ENCODE measurements at places on chromosomes 4 and X.

GRCh38 chr4:118983831-118984230, 95.2 kb downstream of the SYNPO2 start:
- no peak for DNase-seq

- DNase-seq, result no peak
Measured at GRCh38 chr4:184810720-184811119, 15.0 kb downstream of the ACSL1 start.

DNA sequence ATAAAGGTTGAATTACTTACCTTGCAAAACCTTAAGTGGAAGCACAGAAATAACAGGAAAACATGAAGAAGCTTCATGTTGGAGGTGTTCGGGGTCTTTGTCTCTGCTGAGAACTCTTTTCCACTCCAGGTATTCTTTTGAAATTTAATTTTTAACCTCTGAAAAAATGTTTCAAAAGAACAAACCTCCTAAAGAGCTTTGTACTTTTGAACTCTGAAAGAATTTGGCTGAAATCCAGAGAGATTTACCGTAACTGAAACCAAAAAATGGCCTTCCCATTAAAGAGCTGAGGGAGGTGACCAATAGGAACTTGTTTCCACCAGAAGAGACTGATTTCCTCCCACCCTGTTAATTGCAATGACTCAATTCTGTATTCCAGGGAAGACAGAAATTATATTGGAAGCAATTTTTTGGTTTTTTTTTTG, at the start of gene CFI:
Gene CFI (minus strand): TSS at position 105 of the 425 bp plus-strand sequence. CDS start 28 bp downstream, at position 77.
- no peak for DNase-seq

- no peak for DNase-seq
Measured at GRCh38 chr4:143653031-143653430, 47.4 kb downstream of the FREM3 start.

GRCh38 chr4:154082760-154083535, 294.1 kb upstream of the SFRP2 start:
- no peak for DNase-seq

- no peak for DNase-seq
Measured at GRCh38 chrX:117327373-117327772, 789.2 kb downstream of the KLHL13 start.

GRCh38 chr4:100288161-100288560, 97.9 kb upstream of the DDIT4L start:
- DNase-seq, result no peak

GRCh38 chr4:85681221-85681657, 206.3 kb downstream of the ARHGAP24 start:
- DNase-seq, result no peak

- no peak for DNase-seq
Measured at GRCh38 chr4:82508806-82509428, 52.9 kb downstream of the TMEM150C start.

GRCh38 chr4:82467471-82467870, 37.1 kb downstream of the ENOPH1 start:
- DNase-seq, result no peak

DNA sequence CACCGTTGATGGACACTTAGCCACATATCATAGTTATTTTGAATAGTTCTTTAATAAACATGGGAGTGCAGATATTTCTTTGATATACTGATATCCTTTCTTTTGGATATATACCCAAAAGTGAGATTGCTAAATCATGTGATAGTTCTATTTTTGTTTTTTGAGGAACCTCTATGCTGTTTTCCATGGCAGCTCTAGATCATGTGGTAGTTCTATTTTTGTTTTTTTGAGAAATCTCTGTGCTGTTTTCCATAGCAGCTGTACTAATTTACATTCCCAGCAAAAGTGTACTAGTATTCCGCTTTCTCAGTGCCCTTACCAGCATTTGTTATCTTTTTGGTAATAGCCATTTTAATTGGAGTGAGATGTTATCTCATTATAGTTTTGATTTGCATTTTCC, 3.6 kb downstream of the SH3BGRL start:
- DNase-seq, result no peak

- DNase-seq, result no peak
Measured at GRCh38 chr4:150156543-150156942, 78.3 kb downstream of the DCLK2 start.

GRCh38 chrX:41472231-41472815, 25.2 kb downstream of the NYX start:
- no peak for DNase-seq

GRCh38 chr4:186172546-186172945, 18.8 kb upstream of the CYP4V2 start:
- DNase-seq, result no peak

DNA sequence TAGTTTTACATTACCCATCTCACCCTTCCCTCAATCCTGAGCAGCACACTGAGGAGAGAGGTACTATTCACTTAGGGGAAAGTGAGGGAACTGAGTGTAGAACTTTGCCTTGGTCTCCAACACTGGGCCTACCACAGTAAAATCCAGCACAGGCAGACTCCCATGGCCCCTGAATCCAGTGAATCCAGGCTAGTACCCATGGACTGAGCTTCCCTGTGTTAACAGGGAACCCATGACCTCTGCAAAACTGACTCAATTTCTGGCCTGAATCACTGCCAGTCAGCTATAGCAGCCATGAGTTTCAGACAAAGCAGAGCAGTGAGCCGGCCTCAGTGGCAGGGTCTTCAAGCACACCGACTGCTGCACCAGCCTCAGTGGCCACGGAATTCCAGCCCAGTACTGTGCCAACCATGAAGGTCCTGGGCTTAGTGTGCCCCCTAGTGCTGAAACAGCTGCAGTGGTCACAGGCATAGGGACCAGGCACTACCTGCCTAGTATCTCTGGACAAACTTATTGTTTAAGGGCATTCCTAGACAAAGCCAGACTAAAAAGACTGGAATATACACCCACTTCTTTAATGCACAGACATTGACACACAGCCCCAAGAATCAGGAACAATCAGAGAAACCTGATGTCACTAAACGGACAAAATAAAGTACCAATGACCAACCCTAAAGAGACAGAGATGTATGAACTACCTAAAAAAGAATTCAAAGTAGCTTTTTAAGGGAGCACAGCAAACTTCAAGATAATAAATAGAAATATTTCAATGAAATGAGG, 127.4 kb upstream of the RPL34 start:
- no peak for DNase-seq

GRCh38 chrX:109826954-109827708, 94.1 kb upstream of the ACSL4 start:
- no peak for DNase-seq

GRCh38 chr4:38566806-38567398, 97.1 kb upstream of the KLF3 start:
- no peak for DNase-seq

- no peak for DNase-seq
Measured at GRCh38 chr4:85367815-85368214, 107.1 kb upstream of the ARHGAP24 start.

- no peak for DNase-seq
Measured at GRCh38 chr4:66974665-66975064, 570.6 kb downstream of the CENPC start.

DNA sequence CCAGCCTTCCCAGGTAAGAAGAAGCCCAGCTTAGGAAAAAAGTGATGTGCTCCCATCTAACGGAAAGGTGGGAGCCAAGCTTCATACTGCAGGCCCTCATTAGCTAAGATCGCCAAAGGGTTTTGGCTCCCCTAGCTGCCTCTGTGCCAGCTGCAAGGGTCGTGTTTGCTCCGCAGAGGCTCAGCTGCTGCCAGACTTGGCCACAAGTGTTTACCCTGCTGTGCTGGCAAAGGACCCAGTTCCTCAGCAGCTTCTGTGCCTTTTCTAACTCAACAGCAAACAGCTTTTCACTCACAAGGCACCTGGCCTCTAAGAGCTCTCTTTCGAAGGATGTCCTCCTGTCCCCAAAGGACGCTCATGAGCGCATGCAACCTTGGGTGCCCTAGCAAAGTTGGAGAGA, 12.2 kb upstream of the VMA21 start:
- no peak for DNase-seq

GRCh38 chr4:10245751-10246150, 129.2 kb upstream of the WDR1 start:
- no peak for DNase-seq

DNA sequence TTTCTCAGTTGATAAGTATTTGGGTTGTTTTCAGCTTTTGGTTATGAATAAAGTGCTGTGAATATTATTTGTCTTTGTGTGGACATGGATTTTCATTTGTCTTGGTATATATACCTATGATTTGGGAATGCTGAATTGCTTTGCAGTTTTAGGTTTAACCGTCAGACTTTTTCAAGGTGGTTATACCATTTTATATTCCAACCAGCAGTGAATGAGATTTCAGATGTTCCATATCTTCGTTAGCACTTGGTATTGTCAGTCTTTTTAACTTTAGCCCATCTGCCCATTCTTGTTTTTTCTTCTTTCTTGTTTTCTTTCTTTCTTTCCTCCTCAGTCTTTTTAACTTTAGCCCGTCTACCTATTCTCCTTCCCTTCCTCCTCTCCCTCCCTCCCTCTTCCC, 106.0 kb downstream of the KDM6A start:
- no peak for DNase-seq

GRCh38 chr4:8225706-8226443, 26.8 kb downstream of the SH3TC1 start:
- no peak for DNase-seq

GRCh38 chr4:106502106-106502699, 133.6 kb upstream of the GIMD1 start:
- DNase-seq, result no peak

GRCh38 chrX:10981506-10981905, 129.6 kb upstream of the HCCS start:
- no peak for DNase-seq

DNA sequence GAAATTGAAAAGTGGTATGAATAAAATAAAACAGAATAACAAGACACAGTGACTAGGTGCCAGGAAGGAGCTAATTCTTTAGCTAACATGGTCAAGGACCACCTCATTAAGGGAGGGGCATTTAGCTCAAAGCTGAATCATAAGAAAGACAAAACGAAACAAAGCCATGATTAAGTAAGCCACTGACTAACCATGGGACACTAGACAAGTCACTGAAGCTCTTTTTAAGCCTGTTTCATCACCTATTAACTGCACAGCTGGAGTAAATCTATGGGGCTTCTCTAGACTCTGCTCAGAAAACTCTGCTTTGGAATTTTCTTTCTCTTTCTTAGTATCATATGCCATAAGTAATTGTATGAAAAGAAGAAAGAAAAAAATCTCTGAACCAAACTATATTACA, 49.8 kb upstream of the C1QTNF7 start:
- DNase-seq, result no peak

GRCh38 chr4:152936446-152937335, 568 bp downstream of the FHDC1 start:
- no peak for DNase-seq

DNA sequence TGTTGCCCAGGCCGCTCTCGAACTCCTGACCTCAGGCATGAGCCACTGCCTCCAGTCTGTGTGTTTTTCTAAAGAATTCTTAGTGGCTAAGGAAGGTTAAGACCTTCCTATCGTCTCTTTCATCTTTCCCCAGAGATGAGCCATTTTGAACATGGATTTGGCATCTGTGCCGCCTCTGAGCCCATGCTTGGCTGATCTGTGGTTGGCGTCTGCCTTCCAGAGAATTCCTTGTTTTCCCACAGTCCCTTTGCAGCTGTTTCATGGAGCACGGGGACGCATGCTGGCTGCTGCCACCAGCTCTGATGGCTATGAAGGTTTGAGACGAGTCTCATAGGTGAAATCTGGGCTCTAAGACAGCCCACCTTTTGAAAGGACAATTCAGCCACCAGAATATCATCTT, 60.4 kb downstream of the SHROOM2 start:
- no peak for DNase-seq

GRCh38 chrX:123878252-123878721, 18.4 kb downstream of the XIAP start:
- DNase-seq, result no peak

DNA sequence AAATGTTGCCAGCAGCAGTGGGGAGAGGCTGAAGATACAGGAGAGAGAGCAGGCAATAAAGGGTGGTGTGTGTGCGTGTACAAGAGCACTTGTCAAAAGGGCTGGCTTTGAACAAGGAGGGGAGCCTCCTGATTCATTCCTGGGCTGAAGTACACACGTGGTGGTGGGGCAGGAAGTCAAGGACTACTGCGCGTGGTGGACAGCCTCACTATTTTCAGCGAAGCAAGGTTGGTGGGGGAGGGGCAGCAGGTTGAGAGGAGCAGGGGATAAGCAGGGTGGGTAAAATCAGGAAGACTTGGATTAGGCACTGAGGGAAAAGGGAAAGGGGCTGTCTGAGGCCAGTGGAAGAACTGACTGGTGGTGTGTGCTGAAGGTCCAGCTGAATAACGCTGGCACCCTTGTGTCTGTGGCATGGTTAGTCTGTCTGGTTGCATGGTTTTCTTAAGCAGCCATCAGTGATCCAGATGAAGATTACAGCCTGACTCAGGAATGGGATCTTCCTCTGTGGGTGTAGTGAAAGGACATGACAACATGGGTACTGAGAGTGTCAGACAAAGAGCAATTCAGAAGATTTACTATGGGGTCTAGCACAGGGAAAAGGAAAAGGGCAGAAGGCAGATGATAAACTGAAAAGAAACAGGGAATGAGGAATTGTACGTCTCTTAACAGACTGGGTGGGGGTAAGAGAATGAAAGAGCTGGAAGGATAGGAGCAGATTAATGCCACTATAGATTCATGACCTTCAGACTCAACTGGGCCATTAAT, 149.8 kb downstream of the CHM start:
- DNase-seq, result no peak
